ENCODE measurements at places on chromosomes 6 and 20.

DNA sequence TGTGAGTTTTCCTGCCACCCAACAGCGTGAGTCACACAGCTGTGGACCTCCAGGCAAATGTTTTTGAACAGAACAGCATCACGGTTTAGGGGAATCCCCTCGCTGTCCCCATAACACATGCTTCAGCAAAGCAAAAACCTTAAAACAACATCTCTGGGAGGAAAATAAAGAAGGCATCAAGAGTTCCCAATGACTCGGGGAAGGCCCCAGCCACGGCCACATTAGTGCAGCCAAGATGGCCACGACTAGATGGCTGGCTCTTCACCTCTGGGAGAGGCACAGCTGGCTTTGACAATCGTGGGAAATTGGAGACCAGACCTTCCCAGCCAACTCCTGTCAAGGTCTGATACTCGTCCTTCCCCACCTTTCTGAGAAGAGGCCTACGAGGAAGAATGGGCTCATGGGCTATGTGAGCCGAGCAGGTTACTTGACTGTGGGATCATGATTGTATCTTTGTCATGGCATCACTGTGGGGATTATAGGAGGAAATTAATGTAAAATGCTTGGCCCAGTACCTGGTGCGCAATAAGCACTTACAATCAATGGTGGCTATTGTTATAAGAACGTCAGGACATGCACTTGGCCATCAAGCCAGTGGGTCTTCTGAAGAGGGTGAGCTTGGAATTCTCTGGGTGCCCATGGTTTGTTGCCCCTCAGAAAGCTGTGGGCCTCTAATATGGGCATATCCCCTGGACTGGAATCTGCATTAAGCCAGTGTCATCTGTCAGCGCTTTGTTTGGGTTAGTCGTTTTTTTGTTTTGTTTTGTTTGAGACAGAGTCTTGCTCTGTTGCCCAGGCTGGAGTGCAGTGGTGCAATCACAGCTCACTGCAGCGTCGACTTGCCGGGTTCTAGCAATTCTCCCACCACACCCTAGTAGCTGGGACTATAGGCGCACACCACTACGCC lies 43.6 kb downstream of the FGD2 start:
- DNase-seq: peak; percentile 74

DNA sequence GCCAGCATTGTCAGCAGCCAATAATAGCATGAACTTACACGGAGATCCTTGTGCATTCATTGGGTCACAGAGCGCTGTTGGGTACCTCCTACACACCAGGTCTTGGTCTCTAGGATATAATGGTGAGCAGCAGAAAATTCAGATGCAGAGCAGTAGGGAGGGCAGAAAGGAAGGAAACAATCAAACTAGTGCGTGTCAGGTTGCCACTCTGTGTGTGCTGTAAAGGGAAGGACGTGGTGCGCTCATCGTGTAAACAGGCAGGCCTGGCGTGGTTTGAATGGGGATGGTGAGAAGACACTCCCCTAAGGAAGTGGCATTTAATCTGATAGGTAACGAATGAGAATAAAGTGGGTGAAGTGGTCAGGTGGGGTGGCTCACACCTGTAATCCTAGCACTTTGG lies 336.4 kb downstream of the CDH26 start:
- no peak for DNase-seq

GRCh38 chr6:134628154-134628553 lies 310.2 kb upstream of the SGK1 start:
- DNase-seq: no peak

GRCh38 chr6:123925350-123925749 lies 121.7 kb downstream of the NKAIN2 start:
- no peak for DNase-seq

- DNase-seq: no peak
These were observed 58.3 kb downstream of the TCP11 start for GRCh38 chr6:35082733-35083403.

DNA sequence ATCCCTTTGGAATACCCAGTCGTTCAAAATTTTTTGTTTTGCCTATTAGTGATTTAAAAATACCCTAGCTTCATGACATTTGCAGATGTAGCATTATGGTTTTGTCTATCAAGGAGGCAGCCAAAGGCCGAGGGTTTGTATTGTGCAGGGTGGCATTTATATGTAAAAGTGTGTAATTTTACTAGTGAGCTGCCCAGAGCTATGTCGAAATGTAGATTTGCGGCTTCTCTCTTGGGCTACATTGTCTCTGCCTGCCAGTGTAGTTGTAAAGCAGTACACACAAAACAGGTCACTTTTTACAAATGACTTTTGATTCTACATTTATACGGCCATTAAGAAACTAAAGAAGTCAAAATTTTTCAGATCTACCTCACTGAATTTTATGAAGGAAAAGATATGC lies 87.7 kb downstream of the TSHZ2 start:
- no peak for DNase-seq

DNA sequence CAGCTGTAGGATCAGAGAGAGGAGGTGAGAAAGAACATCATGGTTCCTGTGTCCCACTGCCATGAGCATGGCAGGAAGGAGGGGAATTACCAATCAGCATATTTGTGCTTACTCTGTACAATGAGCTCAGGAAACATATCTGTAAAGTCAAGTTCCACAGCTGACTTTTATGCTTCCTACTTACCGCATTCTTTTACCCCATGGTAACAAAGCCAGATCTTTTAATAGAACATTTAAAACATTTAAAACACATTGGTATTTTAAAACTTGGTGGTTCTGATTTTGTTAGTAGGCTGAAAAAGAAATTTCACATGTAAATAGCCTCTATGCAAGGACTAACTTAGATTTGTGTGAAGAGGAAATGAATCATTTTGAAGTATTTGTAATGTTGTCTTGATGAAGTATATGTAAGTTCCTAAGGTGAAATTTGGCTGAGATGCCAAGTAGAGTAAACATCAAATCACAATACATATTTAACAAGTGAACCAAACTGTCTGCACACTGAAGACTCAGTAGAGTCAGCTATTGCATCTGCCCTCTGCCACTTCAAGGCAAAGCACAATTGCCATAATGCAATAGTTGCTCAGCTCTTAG lies 114.7 kb downstream of the GJA10 start:
- no peak for DNase-seq

DNA sequence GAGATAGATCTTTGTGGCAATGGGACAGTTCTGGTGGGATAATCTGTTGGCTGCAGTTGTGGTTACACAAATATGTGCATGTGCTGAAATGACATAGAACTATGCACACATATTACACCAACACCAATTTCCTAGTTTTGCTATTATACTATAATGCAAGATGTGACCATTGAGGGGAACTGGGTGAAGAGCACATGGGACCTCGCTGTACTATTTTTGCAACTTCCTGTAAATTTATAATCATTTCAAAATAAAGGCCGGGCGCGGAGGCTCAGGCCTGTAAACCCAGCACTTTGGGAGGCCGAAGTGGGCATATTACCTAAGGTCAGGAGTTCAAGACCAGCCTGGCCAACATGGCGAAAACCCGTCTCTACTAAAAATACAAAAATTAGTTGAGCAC lies 8.7 kb downstream of the ARMC12 start:
- no peak for DNase-seq

- no peak for DNase-seq
These were observed 253.0 kb downstream of the QKI start for GRCh38 chr6:163667372-163668060.

DNA sequence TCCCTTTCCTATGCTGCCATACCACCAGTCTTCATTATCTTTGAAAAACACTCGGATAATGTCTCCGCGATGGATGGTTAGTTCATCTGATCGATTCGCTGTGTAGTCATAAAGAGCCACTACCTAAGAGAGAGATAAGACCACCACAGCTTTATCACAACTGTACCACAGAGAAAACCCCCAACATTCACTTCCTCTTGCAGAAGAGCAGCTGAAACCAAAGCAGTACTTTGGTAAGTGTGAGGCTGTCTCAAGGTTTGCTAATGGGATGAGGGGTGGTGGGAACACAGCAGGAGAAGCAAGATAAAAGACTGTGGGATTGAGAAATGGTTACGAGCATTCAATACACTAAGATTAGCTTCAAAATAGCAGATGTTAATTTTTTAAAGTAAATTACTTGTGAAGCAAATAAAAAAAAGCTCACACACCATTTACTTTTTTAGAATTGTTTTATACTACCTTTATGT lies 142.1 kb downstream of the MYB start:
- no peak for DNase-seq

- no peak for DNase-seq
These were observed 117.0 kb downstream of the TMEM200A start for GRCh38 chr6:130482645-130483390.

GRCh38 chr6:44869321-44869897 lies 458.7 kb upstream of the RUNX2 start:
- no peak for DNase-seq

DNA sequence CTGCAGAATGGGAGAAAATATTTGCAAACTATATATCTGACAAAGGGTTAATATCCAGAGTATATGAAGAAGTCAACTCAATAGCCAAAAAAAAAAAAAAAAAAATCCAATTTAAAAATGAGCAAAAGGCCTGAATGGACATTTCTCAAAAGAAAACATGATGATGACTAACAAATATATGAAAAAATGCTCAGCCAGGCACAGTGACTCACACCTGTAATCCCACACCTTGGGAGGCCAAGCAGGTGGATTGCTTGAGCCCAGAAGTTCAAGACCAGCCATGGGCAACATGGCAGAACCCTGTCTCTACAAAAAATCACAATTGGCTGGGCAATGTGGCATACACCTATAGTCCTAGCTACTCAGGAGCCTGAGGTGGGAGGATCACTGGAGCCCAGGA lies 2.1 kb upstream of the ECHDC1 start:
- DNase-seq: no peak

DNA sequence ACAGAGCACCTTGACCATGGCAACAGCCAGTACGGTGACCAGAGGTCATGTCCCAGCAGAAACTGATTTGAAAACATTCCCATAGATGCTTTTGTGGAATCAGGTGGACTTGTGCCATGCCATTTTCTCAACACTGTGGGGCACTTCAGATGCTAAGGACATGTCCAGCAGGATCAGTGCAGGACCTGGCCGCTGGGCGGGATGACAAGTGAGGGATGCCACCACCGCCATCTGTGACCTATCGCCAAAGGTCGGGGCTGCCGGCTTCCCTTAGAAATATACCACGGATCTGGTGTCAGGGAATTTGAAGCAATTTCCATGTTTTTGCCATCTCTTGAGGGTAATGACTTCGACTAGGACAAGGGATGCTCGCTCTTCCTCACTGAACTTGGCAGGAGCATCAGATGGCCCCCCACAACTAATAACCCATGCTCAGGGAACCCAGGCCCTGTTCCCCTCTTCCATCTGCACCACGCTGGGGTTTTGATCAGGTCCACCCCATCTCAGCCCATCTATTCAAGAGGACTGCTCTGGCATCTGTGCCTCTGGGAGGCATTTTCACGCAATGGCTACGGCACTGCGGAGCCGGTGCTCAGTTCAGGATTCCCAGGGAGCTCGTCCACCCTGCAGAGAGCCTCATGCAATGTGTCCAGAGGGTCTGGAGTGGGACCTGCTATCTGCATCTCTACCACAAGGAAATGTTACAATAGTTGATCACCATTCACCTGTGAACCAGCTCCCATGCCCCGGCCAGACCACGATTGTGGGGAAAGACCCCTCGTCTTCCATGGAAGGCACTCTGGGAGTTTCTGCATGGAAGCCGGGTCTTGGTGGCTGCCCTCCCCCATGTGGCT lies 302.6 kb downstream of the TAF4 start:
- DNase-seq: no peak

DNA sequence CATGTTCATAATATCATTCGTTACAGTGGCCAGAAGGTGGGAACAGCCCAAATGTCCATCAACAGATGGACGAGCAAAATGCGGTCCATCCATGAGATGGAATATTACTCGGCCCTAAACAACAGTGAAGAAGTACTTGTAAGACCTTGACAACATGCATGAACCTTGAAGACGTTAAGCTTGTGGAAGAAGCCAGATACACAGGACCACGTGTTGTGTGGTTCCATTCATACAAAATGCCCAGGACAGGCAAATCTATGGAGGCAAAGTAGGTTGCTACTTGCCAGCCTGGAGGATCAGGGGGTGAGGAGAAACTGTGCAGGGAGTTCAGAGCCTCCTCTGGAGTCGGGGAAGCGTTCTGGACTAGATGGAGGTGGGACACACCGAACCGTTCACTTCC lies 207.1 kb downstream of the ERMARD start:
- no peak for DNase-seq

- DNase-seq: no peak
These were observed 81.1 kb downstream of the LAMA4 start for GRCh38 chr6:112173221-112173804.

GRCh38 chr6:5206920-5207561 lies 53.7 kb downstream of the LYRM4 start:
- DNase-seq: no peak

DNA sequence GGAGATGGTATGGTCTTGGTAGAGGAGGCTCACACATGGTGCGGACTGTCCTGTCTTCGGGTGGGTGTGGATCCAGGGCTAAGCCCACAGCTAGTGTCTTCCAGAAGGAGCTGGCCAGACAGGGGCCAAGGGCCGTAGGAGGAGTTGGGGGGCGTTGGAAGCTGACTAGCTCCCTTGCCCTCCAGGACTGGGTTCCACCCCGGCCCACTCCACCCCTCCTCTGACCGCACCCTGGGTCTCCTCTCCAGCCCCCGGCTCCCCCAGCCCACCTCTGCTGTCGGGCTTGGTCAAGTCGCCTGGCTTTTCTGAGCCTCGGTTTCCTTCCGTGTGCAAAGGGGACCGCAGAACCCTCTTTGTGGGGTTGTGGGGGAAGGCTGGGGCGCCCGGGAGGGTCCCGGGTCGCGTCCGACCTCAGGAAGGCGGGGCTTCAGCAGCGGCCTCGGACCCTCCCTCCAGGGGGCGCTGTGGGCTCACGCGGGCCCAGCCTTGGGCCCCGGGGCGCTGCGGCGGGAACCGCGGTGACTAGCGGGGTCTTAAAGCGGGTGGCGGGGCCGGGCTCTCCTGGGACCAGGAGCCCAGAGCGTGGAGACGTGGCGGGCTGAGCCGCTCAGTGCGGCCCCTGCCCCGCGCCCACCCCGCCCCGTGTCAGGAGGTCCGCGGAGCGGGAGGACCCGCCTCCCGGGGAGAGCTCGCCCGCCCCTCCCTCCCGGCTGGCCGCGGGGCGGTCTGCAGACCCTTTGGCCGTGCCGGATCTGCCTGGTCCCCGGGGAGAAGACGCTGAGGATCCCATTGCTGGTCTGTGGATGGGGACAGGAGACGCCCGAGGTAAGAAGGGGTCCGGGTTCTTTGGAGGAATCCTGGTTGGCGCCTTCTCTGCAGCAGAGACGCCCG lies 5.4 kb downstream of the NPBWR2 start:
- DNase-seq: peak; percentile 57

DNA sequence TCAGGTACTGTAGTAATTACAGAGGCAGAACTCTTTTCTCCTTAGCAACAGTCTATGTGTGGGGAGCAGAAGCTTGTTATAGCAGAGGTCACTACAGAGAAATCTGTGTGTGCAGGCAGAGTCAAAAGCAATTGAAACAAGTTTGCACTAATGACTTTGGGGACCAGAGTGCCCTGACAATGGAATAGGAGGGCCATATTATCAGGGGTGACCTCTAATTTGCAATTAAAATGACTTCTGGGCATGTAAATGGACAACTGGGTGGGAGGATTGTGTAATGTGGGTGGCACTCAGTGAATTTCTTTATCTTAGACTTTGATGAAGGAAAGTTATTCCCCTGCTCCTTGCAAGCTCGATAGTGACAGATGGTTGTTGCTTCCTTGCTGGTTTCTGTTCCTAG lies 127.2 kb downstream of the PLCB4 start:
- DNase-seq: no peak

Data from effector CD4-positive, alpha-beta T cell (primary cell).